ENCODE measurements at places on chromosomes 6 and 20.

DNA sequence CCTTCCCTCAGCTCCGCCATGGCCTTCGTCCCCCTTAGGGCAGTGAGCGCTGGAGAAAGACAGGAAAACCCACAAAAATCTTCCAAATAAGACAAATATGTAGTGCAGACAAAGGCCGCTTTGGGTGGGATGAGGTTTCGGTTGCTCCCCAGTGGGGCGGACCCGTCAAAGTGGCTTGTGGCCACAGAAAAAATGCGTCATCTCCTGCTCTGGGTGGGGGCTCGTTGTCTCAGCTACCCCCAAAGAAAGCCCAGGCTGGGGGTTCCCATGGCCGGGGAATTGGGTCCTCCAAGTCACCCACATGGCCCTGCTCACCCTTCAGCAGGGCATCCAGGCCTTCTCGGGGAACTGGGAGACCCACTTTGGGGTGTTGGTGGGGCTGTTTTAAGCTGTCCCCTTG, 21.9 kb upstream of the SCUBE3 start:
- no peak overlapping the region for H3K4me3 ChIP-seq
- H3K27ac ChIP-seq = no peak overlapping the region
- no peaks in the 10 kb centered on the region for H3K36me3 ChIP-seq
- H3K27me3 ChIP-seq = peaks cover 22% of the 10 kb centered on the region
- no peaks in the 10 kb centered on the region for H3K4me1 ChIP-seq

DNA sequence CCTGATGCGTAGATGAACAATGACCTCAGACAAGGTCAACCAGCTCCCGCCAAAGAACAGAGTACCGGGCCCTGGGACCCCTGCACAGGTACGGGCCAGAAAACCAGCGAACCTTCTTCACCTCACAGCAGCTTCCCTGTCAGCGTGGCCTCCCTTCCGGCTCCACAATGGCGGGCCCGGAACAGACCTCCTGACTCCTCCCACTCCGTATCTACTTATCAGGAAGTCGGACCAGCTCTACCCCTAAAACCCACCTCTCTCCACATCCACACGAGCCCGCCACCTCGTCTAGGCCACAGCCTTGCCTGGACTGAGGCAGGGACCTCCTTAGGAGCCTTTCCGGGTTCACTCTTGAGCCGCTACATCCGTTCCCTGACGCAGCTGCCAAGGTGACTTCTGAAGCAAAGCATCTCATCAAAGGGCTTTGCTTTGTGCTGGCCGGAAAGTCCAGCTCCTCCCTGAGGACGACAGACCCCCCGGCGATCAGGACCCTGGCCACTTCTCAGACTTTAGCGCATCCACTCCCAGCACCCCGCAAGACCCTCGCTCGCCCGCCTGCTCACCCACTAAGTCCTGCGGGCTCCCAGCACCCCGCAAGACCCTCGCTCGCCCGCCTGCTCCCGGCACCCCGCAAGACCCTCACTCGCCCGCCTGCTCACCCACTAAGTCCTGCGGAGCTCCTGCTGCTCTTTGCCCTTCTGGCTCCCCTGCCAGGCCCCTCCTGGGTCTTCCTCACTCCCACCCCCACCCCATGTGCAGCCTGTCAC, 308.3 kb upstream of the FOXQ1 start:
- no peak overlapping the region for H3K27ac ChIP-seq
- DNase-seq = no peak
- H3K27me3 ChIP-seq = peaks cover 38% of the 10 kb centered on the region
- no peaks in the 10 kb centered on the region for H3K4me1 ChIP-seq
- no peaks in the 10 kb centered on the region for H3K36me3 ChIP-seq
- no peak overlapping the region for H3K4me3 ChIP-seq

DNA sequence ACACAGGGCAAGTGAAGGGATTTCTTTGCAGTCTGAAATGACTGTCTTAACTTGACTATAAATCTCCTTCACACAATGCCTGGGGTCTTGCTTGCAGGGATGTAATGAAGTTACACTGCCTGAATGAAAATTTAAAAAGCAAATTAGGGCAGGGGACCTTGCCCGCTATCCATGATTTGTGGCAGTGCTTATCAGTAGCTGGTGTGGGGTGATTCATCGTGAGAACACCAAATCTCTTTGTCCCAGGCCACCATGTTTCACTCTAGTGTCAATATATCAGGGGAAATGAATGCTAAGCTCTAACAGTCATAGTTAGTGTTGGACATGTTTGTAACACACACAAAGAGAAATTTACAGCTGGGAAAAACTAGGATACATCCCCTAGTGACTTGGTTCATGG, 713.7 kb upstream of the EPHA7 start:
- no peak overlapping the region for H3K4me3 ChIP-seq
- no peaks in the 10 kb centered on the region for H3K36me3 ChIP-seq
- DNase-seq = no peak
- H3K27ac ChIP-seq = no peak overlapping the region
- no peaks in the 10 kb centered on the region for H3K4me1 ChIP-seq
- H3K27me3 ChIP-seq = no peaks in the 10 kb centered on the region

DNA sequence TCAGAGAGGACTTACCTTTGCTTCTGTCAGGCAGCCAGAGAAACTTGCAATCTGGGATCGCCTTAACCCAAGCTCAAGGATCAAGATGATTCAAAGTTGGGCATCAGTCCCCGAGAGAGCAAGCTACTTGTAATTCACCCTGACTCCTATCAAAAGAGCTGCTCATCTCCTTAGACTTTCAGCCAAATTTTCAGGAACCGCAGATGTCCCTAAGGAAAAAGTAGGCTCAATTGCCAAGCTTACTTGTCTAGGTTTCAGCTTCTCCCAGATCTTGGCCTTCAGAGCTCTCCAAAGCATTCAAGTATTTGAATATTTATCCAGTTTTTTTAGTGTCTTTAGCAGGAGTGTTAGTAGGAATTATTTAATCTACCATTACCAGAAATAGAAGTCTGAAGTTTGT, 434.1 kb upstream of the MMS22L start:
- H3K27me3 ChIP-seq = no peaks in the 10 kb centered on the region
- no peaks in the 10 kb centered on the region for H3K4me1 ChIP-seq
- H3K36me3 ChIP-seq = no peaks in the 10 kb centered on the region
- H3K27ac ChIP-seq = no peak overlapping the region
- no peak overlapping the region for H3K4me3 ChIP-seq

GRCh38 chr20:2619337-2619736, 33.1 kb upstream of the NOP56 start:
- no peak overlapping the region for H3K4me3 ChIP-seq
- peaks cover 51% of the 10 kb centered on the region for H3K27me3 ChIP-seq
- H3K36me3 ChIP-seq = peaks cover 12% of the 10 kb centered on the region
- peaks cover 11% of the 10 kb centered on the region for H3K4me1 ChIP-seq
- no peak for DNase-seq

GRCh38 chr20:2004171-2004570, 10.3 kb upstream of the PDYN start:
- no peaks in the 10 kb centered on the region for H3K36me3 ChIP-seq
- no peak for DNase-seq
- no peak overlapping the region for H3K27ac ChIP-seq
- H3K27me3 ChIP-seq = peaks cover 23% of the 10 kb centered on the region
- H3K4me1 ChIP-seq = no peaks in the 10 kb centered on the region

- peaks cover 57% of the 10 kb centered on the region for H3K4me1 ChIP-seq
- H3K36me3 ChIP-seq = no peaks in the 10 kb centered on the region
- no peak for DNase-seq
- no peak overlapping the region for H3K27ac ChIP-seq
- no peak overlapping the region for H3K4me3 ChIP-seq
Observed at GRCh38 chr20:17854307-17854903, 114.2 kb downstream of the SNX5 start.

GRCh38 chr20:63032861-63033793, 26.4 kb upstream of the BHLHE23 start:
- DNase-seq = peak; percentile 33
- peak overlapping the region; percentile 90 for H3K4me3 ChIP-seq
- H3K27ac ChIP-seq = no peak overlapping the region
- peaks cover 42% of the 10 kb centered on the region for H3K27me3 ChIP-seq

GRCh38 chr20:12090920-12091319, 173.2 kb downstream of the BTBD3 start:
- no peaks in the 10 kb centered on the region for H3K36me3 ChIP-seq
- peak overlapping the region; percentile 56 for H3K27ac ChIP-seq
- no peak for DNase-seq
- H3K27me3 ChIP-seq = no peaks in the 10 kb centered on the region
- peaks cover 1% of the 10 kb centered on the region for H3K4me1 ChIP-seq

DNA sequence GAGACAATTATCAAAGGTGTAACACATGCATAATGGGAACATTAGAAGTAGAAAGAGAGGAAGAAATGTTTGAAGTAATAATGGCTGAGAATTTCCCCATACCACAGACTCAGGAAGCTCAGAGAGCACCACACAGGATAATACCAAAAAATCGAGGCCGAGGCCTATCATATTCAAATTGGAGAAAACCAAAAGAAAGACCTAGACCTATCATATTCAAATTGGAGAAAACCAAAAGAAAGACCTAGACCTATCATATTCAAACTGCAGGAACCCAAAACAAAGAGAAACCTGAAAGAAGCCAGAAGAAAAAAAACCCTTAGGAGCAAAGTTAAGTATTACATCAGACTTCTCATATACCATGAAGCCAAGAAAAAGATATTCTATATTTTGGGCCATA, 18.0 kb downstream of the NINL start:
- no peak overlapping the region for H3K4me3 ChIP-seq
- H3K27me3 ChIP-seq = no peaks in the 10 kb centered on the region
- DNase-seq = no peak
- H3K27ac ChIP-seq = no peak overlapping the region
- no peaks in the 10 kb centered on the region for H3K4me1 ChIP-seq
- H3K36me3 ChIP-seq = no peaks in the 10 kb centered on the region

GRCh38 chr6:167647306-167647705, 179.4 kb upstream of the AFDN start:
- H3K4me1 ChIP-seq = peaks cover 7% of the 10 kb centered on the region
- no peaks in the 10 kb centered on the region for H3K36me3 ChIP-seq
- H3K4me3 ChIP-seq = no peak overlapping the region
- DNase-seq = no peak

DNA sequence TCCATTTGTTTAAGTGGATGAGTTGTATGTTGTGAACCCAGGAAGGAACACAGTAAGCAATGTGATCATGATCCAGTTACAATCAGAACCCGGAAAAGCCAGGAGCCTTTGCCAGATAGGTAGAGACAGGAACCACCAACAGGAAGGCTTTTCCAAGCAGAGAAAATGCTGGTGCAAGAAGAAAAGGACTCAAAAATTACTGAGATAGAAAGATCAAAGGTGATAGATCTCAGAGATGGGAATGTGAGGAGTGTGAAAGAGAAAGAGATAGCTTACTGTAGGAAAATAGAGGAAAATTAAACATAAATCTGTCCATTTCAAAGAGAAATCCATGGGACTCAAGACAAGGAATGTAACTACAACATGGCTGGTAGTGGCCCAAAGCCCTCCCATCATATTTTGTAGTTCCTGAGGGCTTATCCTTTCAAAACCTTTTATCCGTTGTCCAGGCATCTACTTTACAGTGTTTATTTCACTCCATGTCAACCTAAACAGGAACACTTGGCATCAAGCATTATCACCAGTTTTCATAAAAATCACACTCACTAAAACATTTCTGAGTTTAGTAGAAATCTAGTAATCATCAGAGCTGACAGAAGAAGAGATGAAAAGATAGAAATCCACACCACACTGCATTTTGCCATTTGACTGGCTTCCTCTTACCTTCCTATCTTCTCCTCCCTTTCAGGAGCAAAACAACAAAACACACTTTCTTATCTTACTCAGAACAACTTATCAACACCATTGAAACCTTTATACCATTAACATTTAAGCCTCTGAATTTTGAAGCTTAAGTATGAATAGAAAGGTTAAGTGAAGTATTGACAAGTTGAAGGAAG, 44.5 kb upstream of the STXBP5 start:
- H3K27me3 ChIP-seq = peaks cover 17% of the 10 kb centered on the region
- no peak overlapping the region for H3K4me3 ChIP-seq
- no peaks in the 10 kb centered on the region for H3K36me3 ChIP-seq
- no peak for DNase-seq
- H3K27ac ChIP-seq = no peak overlapping the region

DNA sequence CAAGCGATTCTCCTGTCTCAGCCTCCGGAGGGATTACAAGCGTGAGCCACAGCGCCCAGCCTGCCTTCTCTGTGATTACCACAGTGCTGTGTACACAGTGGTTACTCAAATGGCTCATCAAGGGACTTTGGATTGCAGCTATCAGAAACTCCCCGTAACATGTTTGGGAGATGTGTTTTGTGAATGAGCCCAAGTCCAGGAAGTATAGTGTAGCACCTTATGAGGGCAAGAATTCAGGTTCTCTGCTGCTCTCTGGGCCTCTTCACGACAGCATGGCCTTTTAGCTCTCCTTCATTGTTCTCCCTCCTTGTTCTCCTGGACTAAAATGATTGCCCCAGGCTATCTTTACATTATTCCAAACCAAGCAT, 34.1 kb upstream of the RPL7L1 start:
- H3K4me1 ChIP-seq = peaks cover 14% of the 10 kb centered on the region
- no peak overlapping the region for H3K4me3 ChIP-seq
- DNase-seq = no peak
- no peak overlapping the region for H3K27ac ChIP-seq
- H3K27me3 ChIP-seq = no peaks in the 10 kb centered on the region

DNA sequence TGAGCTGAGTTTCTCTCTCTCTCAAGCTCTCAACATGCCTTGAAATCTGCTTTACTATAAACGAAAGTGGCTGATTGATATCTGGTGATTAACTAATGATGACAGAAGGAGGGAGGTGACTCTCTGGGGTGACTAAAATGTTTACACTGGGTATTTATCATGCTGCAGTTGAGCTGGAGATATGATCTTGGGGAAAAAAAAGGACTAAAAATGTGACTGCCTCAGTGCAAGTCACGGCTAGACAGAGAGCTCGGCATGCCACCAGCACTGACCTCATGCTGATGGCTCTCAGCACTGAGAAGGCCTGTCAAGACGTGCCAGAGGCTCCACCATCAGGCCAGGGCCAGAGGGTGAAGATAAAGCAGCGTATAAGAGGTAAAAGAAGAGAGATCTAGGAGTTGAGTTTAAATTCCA, 103.1 kb upstream of the SPACA1 start:
- H3K27ac ChIP-seq = no peak overlapping the region
- H3K4me3 ChIP-seq = no peak overlapping the region
- no peak for DNase-seq
- peaks cover 26% of the 10 kb centered on the region for H3K27me3 ChIP-seq

DNA sequence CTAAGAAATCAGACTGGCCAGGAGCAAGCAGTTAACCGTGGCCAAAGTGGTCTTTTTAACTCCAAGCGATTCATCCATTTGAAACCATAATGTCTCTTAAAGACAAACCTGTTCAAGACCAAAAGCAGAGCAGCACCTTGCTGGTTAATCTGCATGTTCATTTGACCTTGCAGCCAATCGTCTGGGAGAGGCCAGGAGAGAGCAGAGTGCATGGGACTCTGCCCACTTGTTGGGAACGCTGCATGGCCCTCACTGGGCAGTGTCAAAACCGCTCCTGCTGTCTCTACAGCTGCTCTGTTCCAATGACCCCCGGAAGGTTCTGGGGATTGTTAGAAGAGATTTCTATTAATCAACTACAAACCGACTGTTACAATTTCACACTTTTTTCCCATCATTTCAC, 79.6 kb downstream of the OLIG3 start:
- peak overlapping the region; percentile 86 for H3K4me3 ChIP-seq
- no peak overlapping the region for H3K27ac ChIP-seq
- H3K36me3 ChIP-seq = no peaks in the 10 kb centered on the region
- no peak for DNase-seq
- H3K27me3 ChIP-seq = peaks cover 16% of the 10 kb centered on the region

GRCh38 chr6:149060300-149060984, 257.1 kb upstream of the TAB2 start:
- peaks cover 17% of the 10 kb centered on the region for H3K4me1 ChIP-seq
- no peaks in the 10 kb centered on the region for H3K36me3 ChIP-seq
- H3K27ac ChIP-seq = no peak overlapping the region

GRCh38 chr6:92756912-92757311, 662.4 kb downstream of the EPHA7 start:
- no peak overlapping the region for H3K27ac ChIP-seq
- H3K4me3 ChIP-seq = no peak overlapping the region
- peaks cover 10% of the 10 kb centered on the region for H3K36me3 ChIP-seq
- no peak for DNase-seq

Data from naive B cell (primary cell).